ENCODE measurements at places on chromosomes 4 and X.

DNA sequence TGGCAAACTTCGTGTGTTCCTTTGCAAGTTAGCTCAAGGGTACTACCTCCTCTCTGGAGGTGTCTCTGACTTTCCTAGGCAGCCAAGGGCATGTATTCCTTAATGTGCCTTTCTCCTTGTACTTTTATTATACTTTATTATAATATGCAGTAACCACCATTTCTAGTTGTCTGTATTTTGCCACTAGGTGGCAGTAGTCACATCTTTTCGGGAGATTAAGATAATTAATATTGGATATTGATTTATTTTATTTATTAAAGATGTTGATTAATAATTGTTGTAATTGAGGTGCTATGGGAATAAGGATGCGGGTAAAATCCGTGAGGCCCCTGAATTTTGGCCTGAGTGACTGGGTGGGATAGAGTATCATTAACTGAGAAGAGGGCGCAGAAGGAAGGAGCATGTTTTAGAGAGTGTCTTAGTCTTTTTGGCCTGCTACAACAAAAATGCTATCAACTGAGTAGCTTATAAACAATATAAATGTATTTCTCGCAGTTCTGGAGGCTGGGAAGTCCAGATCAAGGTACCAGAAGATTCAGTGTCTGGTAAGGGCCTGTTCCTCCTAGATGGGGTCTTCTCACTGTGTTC, 153.3 kb downstream of the TMEM164 start:
- no peak for DNase-seq

- peak; percentile 42 for DNase-seq
Measured at GRCh38 chrX:65581661-65582339, 47.2 kb upstream of the LAS1L start.

DNA sequence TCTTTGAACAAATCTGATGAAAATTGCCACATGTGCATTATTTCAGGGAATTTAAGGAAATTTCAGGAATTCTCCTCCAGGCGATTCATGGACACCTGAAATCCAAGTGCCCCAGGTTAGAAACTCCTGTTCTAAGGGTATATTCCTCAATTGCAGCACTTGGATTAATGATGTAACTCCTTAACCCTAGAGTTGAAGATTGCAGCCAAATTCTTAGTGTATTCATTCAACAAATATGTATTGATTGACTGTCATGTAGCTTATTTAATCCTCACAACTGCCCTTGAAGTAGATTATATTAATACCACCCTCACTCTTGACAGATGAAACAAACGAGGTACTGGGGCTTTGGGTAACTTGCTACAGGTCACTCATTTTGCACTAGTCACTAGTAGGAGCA, 11.3 kb downstream of the CETN2 start:
- DNase-seq: no peak

DNA sequence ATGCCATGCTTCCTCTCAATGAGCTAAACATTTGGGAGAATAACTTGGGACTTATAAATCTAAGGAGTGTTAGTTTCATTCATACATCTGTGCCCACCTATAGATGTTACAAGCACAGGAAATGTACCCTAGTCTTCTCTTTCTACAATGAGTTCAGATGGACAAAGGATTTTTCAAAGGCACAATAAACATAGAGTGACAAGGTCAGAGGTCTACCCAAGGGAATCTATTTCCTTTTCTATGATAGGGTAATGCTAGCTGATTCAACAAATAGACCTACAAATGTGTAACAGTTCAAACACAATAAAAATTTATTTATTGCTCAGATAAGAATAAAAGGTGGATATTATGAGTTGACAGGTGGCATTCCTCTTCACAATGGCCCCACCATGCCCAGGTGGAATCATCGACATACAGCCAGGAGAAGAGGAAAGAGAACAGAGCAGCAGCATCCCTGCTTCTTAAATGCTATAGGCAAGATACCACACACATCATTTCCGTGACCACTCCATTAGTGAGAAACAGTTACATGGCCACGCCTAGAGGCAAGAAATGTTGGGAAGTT, 421.8 kb downstream of the HNRNPD start:
- no peak for DNase-seq

DNA sequence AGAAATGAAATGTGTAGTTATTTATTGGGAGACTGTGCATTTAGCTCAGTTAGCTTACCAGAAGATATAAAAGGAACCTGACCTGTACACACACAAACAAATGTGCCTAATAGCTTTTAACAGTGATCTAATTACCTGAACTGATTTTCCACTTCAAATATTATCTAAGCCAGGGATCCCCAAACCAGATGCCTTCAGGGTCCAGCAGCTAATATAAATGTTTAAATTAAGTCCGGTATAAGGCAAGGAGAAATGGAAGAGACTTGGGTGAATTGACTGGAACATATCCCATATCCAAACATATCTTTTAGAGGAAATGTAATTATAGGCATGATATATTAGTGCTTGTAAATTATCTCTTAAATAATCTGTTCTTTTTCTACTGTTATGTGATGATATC, 66.7 kb downstream of the CNKSR2 start:
- DNase-seq: no peak

DNA sequence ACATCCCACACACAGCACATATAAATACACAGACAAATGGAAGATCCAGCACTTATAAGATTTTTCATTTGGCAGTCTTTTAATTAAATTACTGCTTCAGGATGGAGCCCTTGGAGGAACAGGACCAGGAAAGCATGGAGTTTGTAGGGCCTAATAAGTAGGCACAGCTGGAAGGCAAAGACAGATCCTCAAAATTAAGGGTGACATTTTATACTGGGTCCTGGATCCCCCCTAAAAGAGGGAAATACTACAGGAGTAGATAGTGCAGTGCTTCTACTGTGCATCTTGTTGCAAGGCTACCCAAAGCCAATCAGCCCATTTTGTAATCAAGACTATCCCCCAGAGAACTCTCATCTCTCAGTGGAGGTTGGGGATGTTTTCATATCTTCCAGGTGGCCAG, 1860.7 kb upstream of the PCDH10 start:
- no peak for DNase-seq

DNA sequence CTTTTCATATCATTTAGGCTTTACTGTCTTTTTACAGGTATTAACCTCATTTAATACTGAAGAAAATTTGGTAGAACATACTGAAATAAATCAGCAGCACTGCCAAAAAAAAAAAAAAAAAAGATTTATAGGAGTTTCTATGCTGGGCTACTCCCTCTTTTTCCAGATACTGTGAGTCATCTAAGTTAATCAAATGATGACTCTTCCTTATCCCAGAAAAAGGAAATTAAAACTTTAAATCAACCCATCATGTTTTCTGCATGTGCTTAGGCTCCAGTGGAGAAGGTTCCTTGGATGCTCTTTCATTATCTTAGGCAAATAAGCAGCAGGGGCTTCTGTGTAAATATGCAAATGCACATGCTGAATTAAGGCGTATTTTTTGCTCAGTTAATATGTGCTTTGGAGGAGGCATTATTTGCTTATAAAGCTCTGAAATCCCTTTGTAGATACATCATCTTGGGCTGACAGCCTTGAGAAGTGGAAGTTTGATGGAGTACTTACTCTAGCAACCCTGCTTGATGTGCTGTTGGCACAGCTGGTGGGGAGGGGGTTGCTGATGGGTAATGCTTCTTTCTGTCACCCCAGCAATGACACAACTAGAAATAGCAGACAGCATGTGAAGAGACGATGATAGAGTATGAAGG, 136.1 kb downstream of the C4orf33 start:
- no peak for DNase-seq

DNA sequence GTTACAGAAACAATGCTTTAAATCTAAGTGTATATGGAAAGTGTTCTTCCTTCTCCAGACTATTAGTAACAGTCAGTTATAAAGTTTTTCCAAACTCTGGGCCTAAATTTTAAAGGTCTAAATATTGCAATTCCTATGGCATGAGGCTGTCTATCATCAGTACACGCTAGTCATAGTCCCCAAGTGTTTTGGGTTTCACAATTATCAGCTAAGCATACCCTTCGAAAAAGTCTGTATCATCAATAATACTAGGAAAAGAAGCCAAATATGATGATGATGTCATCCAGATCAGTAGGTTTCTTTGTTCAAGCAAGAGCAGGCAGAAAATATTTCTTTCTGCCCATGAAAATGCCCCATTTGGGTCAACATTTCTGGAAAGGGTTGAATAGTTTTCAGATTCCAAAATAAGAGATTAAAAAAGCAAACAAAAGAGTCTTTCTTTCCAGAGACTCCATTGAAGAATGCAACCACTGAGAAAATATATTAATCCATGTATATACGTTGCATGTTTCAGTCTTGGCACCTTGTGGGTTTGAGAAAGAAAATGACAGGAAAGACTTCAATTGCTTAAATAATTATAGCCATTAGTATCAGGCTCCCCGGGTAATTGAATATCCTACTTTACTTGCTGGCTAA, 173.8 kb downstream of the CAMK2D start:
- no peak for DNase-seq

DNA sequence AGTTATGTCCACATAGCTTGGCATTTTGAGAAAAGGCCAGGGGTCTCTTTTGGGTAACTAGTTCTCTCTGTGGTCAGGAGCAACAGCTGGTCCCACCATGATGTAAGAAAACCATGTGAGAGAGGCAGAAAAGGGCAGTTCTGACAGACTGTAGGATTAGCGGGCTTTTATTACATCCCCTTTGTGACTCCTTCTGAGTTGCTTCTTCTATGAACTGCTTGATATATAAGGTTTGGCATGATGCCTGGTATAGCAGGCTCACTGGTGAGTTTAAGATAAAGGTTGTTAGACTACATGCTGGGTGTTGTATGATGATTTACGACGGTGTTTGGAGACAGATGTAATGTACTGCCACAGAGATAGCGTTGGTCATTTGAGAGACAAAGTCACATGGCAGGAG, 2308.1 kb upstream of the AGA start:
- DNase-seq: no peak

- DNase-seq: no peak
Measured at GRCh38 chr4:75678473-75678872, 5.3 kb upstream of the G3BP2 start.

DNA sequence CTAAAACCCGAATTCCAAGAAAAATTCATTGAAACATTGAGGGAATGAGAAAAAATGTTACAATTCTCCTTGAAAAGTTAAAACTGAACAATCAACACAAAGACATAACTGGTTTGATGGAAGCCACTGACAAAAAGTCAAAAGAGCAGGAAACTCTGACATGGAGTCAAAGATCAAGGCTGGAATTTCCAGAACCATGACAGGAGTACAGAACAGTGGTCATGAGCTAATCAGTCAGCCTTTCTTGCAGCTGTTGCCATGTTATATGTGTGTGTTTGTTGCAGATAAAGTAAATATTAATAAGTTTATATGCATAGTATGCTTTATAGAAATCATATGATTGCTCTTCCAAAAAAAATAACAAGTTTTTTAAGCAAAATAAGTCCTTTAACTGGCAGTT, 184.7 kb upstream of the HCCS start:
- DNase-seq: no peak

DNA sequence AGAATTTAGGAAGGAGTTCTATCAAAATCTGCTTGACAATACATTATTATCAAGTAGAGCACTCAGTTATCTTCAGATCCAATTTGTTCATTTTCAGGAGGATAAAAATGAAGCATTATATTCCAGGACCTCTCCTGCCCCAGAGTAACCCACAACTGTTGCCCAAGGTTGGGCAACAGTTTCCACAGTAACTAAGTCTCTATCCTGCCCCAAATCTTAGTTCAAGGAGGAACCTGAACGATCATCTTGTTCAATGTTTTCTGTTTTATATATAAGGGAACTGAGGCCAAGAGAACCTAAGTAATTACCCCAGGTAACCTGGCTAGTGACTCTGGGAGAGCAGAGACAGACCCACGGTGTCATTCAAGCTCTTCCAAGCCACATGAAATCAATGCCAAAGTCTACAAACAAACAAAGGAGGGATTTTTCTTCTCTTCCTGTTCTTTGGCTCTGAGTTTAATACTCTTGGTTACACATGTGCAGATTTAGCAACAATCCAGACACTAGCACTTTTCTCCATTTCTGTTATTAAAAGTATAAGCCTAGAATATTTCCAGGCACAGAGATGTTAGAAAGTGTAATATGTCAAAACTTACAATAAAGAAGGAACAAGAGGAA, 105.6 kb downstream of the C4orf51 start:
- DNase-seq: no peak

- DNase-seq: no peak
Measured at GRCh38 chrX:148265829-148266228, 234.6 kb upstream of the AFF2 start.

DNA sequence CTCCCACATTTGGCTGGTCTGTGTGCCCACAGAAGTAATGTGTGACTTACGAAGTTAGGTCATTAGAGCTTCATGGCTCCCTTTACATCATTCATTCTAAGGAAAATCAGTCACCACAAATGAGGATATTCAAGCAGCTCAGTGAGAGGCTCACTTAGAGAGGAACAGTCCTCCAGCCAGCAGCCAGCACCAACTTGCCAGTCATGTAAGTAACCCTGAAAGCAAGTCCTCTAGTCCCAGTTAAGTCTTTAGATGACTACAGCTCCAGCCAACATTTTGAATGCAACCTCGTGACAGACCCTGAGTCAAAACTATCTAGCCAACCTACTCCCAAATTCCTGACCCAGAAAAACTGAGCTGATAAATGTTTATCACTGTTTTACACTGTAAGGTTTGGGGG, 71.3 kb downstream of the LRBA start:
- no peak for DNase-seq

GRCh38 chr4:47499700-47500099, 14.6 kb downstream of the ATP10D start:
- no peak for DNase-seq

DNA sequence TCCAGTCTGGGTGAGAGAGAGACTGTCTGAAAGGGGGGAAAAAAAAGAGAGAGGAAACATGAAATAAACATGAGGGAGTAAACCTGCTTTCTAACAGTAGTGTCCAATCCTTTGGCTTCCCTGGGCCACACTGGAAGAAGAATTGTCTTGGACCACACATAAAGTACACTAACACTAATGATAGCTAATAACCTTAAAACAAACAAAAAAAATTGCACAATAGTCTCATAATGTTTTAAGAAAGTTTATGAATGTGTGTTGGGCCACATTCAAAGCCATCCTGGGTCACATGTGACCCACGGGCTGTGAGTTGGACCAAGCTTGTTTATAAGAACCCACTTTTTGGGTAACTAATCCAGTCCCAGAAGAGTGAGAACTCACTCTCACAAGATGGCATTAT, 30.3 kb downstream of the PDS5A start:
- no peak for DNase-seq

DNA sequence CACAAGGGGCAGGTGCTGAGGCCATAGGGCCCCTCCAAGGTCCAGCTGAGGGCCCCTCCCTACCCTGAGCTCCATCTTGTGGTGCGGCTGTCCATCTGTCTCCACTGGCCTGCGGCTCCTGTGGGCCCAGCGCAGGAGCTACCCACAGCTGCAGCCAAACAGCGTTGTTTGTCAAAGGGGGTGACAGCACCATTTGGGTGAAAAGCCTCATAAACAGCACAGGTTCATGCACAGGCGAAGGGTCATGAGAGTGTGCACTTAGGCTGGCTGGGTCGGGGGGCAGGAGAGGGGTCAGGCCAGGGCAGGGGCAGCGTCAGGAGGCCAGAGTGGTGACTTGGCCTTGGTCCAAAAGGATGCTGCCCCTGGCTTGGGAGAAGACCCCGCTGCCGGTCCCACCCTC, 32.3 kb downstream of the BLOC1S4 start:
- no peak for DNase-seq

GRCh38 chr4:4856071-4857000, 3.1 kb upstream of the MSX1 start:
- no peak for DNase-seq

- DNase-seq: no peak
Measured at GRCh38 chr4:1333256-1333655, 13.8 kb upstream of the UVSSA start.
